ENCODE measurements at places on chromosomes 6 and 20. TPM values are rescaled to one million over a fixed set of nuclear protein-coding genes. Genes with fewer than 3 reads are reported as not detected.

- no peaks in the 10 kb centered on the region for H3K27me3 ChIP-seq
- H3K27ac ChIP-seq: peak overlapping the region; percentile 64
- DNase-seq: no peak
Observed at GRCh38 chr20:53934421-53935343, 135.7 kb downstream of the BCAS1 start.

DNA sequence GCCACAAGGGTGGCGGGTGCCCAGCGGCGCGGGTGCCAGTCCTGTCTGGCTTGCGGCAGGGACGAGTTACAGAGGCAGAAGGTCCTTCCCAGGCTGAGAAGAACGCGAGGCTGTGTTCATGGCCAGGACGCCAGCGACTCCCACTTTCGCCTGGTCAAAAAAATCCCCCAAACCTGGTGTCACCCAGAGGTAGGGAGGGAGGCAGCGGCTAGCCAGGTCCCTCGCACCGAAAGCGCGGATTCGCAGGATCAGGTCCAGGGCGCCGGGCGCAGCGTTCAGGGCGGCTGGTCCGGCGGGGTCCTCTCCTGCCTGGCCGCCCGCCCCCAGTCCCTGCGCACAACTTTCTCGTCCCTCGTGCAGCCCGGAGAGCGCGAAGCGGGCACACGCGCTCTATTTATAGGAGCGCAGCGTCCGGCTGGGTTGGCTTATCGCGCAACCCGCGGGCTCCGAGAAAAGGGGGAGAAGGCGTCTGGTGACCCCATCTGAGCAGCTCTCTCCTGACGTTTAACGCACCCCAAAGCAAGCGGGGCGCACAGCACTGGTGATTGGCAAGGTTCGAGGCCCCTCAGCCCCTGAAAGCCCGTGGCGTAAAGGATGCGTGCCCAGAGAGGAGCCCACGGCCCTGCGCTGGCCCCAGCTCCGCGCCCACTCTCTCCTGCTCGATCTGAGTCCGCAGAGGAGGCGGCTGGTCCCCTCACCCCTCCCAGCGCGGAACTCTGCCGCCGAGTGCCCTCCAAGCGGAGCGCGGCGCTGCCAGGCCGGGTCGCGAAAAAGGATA, 519 bp downstream of the CBLN4 start:
- peaks cover 2% of the 10 kb centered on the region for H3K27me3 ChIP-seq
- DNase-seq: no peak
- H3K4me3 ChIP-seq: peak overlapping the region; percentile 20
- peaks cover 34% of the 10 kb centered on the region for H3K4me1 ChIP-seq
- no peak overlapping the region for H3K27ac ChIP-seq

DNA sequence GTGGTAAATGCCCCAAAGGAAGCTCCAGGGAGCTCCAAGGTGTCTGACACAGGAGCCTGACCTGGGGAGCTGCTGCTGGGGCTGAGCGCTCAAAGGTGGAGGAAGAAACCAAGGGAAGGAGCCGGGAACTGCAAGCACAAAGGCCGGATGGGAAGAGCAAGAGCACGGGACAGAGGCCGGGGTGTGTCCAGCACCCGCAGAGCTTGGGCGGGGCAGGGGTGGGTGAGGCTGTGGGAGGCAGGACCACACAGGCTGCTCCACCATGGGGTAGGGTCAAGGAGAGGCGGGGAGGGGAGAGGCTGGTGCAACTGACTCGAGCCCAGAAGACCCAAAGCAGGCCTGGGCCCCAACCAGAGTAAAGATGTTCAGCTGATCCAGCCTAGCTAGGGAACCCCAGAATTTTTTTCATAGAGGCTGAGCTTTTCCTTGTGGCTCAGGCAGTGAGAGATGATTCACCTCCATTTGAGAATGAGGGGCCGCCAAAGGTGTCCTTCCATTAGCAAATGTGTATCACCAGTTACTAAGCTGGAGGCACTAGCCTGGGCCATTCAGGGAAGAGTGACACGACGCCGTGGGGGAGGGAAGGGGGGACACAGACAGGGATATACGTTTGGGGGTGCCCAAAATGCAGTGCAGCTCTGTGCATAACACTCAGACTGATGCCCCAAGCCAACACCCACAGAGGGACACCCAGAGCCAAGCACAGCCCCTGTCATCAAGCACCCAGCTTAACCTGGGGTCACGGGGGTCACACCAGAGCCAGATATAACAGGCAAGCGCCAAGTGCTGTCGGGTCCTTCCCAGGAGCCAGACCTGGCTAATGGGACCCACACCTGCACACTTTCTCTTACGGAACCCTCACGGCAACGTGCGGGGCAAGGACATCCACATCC, 21.3 kb upstream of the TLDC2 start:
- H3K27me3 ChIP-seq: no peaks in the 10 kb centered on the region
- H3K27ac ChIP-seq: no peak overlapping the region
- no peak overlapping the region for H3K4me3 ChIP-seq
- no peak for DNase-seq

DNA sequence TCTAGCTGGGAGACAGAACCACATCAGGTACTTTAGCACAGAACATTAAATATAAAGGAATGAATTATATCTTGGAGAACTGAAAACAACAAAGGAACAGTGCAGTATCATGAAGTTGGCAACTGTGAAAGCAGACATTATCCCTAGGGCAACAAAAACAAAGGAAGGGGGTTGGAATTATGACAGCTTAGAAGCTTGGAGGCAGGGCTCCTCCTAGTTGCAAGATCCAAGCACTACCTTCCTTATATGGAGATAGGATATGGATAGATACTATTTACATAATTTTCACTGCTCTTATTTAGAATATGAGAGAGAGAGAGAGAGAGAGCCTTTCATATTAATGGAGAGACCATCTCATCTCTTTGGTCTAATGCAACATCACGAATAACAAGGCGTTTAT, 27.0 kb downstream of the TMEM14A start:
- DNase-seq: no peak
- no peak overlapping the region for H3K27ac ChIP-seq
- peaks cover 6% of the 10 kb centered on the region for H3K4me1 ChIP-seq
- H3K27me3 ChIP-seq: no peaks in the 10 kb centered on the region

DNA sequence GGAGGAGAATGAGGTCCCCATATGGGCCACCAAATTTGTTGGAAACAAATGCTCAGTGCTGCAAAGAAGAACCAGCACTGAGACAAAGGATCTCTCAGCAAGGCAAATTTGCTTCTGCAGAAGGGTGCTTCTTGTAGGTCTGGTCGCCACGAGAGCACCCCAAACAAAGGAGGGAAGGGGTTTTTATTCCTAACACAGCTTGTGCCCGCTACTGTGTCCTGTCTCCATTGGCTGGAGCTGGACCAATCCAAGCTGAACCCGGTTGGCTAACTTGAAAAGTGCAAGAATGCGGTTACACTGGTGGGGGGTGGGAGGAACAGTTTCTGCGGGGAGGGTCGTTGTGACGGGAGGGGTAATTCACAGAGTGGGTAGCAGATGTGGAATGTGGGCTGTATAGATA, 54.1 kb upstream of the TULP1 start:
- DNase-seq: no peak
- H3K27me3 ChIP-seq: no peaks in the 10 kb centered on the region
- no peak overlapping the region for H3K27ac ChIP-seq
- H3K36me3 ChIP-seq: no peaks in the 10 kb centered on the region
- H3K4me3 ChIP-seq: no peak overlapping the region
- H3K4me1 ChIP-seq: no peaks in the 10 kb centered on the region

GRCh38 chr6:138520463-138520862, 21.2 kb upstream of the NHSL1 start:
- H3K27ac ChIP-seq: no peak overlapping the region
- no peak for DNase-seq
- H3K4me3 ChIP-seq: no peak overlapping the region
- no peaks in the 10 kb centered on the region for H3K36me3 ChIP-seq
- peaks cover 3% of the 10 kb centered on the region for H3K4me1 ChIP-seq

GRCh38 chr6:32397252-32397920, 9.6 kb downstream of the BTNL2 start:
- no peak overlapping the region for H3K27ac ChIP-seq
- no peaks in the 10 kb centered on the region for H3K27me3 ChIP-seq
- H3K4me1 ChIP-seq: no peaks in the 10 kb centered on the region
- no peak for DNase-seq
- H3K36me3 ChIP-seq: no peaks in the 10 kb centered on the region

GRCh38 chr6:118042855-118043254, 135.8 kb downstream of the SLC35F1 start:
- no peak overlapping the region for H3K27ac ChIP-seq
- DNase-seq: no peak
- no peaks in the 10 kb centered on the region for H3K4me1 ChIP-seq
- no peak overlapping the region for H3K4me3 ChIP-seq
- H3K27me3 ChIP-seq: no peaks in the 10 kb centered on the region
- no peaks in the 10 kb centered on the region for H3K36me3 ChIP-seq

- H3K4me1 ChIP-seq: peaks cover 7% of the 10 kb centered on the region
- H3K27ac ChIP-seq: no peak overlapping the region
- no peaks in the 10 kb centered on the region for H3K36me3 ChIP-seq
- peaks cover 5% of the 10 kb centered on the region for H3K27me3 ChIP-seq
Observed at GRCh38 chr6:129767776-129768485, 58.0 kb upstream of the ARHGAP18 start.

Gene TINAG
- total RNA-seq: not detected

- H3K36me3 ChIP-seq: peaks cover 35% of the 10 kb centered on the region
- H3K27me3 ChIP-seq: no peaks in the 10 kb centered on the region
- H3K4me3 ChIP-seq: no peak overlapping the region
- no peak for DNase-seq
- H3K27ac ChIP-seq: no peak overlapping the region
- H3K4me1 ChIP-seq: no peaks in the 10 kb centered on the region
Observed at GRCh38 chr6:167030222-167031072, 31.2 kb downstream of the CEP43 start.

DNA sequence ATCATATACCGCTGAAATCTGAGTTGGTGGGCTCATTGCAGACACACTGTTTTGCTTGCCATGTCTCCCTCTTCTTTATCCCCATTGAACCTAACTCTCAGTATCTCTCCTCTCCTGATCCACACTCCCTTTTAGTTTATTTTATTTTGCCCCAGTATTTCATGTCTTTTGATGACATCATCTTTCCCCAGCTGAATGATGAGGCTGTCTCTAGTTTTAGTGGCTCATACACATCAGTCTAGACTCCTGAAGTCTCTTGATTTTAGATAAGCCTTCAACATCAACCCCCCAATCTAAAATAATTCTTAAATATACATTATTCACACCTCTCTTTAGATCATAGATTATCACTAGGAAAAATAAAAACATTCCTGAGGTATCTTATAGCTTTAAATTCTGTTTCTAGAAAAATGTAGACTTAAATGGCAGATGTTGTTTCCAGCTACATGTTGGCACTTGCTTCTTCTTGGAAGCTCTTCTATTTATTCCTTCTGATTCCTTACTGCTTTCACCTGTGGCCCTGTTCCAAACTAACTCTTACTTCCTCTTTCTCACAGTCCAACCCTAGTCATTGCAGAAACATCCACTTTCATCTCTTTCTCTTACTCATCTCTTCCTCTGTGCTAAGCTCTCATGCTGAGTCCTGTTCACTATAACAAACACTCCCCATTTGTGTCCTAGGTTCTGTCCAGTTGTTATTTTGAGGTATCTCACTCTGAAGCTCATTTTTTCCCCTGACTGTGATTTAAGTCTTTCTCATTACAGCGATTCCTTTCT, 191.9 kb upstream of the SLC35B3 start:
- H3K4me1 ChIP-seq: no peaks in the 10 kb centered on the region
- H3K27me3 ChIP-seq: no peaks in the 10 kb centered on the region
- no peak overlapping the region for H3K27ac ChIP-seq
- no peak overlapping the region for H3K4me3 ChIP-seq
- H3K36me3 ChIP-seq: no peaks in the 10 kb centered on the region

GRCh38 chr6:169858935-169859351, 107.5 kb downstream of the ERMARD start:
- no peaks in the 10 kb centered on the region for H3K27me3 ChIP-seq
- H3K27ac ChIP-seq: no peak overlapping the region
- H3K4me3 ChIP-seq: no peak overlapping the region
- H3K4me1 ChIP-seq: no peaks in the 10 kb centered on the region
- DNase-seq: peak; percentile 30

DNA sequence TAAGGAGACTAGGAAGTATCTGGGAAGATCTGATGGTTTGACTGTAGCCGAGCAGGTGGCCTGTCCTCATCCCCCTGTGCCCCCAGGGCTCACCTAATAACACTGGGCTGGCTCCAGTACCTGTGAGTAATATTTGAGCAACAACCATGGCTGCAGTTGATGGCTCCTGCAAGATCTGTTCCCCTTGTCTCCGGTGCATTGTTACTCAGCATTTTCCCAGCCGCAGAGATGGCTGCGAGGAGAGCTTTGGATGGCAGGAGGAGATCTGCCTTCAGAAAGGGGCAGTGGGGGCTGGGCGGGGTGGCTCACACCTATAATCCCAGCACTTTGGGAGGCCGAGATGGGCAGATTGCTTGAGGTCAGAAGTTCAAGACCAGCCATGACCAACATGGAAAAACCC, 39.3 kb downstream of the PTK7 start:
- no peak overlapping the region for H3K4me3 ChIP-seq
- no peaks in the 10 kb centered on the region for H3K36me3 ChIP-seq
- no peaks in the 10 kb centered on the region for H3K27me3 ChIP-seq

DNA sequence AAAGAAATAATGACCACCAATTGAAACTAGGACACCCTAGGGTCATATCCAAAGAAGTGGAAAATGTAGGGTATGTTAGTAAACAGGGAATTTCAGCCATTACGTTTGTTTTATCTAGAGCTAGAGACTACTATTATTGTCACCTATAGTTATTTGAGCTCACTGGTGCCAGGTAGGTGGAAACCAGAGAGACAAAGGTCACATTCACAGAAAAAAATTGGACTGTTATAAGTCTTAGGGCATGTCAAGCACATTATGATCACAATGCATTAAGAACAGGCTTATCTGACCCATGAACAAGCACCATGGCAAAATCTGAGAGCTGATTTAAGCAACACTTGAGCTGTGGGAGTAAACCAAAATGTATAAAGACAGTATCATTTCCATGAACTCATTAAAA, 530.1 kb upstream of the CITED2 start:
- H3K36me3 ChIP-seq: no peaks in the 10 kb centered on the region
- H3K27ac ChIP-seq: peak overlapping the region; percentile 14

Gene CLPSL2
- total RNA-seq: not detected

Measured in liver (tissue), 10 donors.